ENCODE measurements at places on chromosomes 13 and 19.

GRCh38 chr13:112057736-112058518, 9.0 kb upstream of the SOX1 start:
- no peak for DNase-seq

DNA sequence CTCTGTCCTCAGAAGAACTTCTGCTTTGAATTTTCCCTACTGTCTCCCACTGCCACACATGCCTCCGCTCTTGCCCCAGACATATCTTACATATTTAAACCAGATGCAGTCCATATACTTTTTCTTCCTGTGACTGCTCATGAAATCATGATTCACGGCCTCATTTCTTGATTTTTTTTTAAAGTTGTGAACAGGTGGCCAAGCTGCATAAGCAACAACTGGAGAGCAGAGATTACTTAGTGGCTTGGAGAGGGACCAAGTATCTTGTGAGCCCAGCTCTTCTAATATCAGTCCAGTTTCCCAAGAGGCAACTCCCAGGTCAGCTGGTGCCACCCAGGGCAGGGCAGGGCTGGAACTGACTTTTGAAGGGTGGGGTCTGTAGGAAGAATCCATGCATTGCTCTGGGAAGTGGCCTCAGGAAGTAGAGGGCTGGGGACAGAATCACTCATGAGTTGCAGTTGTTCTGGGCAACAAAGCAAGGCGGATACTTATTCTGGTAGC, 152.4 kb downstream of the LMO7 start:
- no peak for DNase-seq

- no peak for DNase-seq
These were observed 59.7 kb downstream of the DLEU7 start for GRCh38 chr13:50783717-50784290.

DNA sequence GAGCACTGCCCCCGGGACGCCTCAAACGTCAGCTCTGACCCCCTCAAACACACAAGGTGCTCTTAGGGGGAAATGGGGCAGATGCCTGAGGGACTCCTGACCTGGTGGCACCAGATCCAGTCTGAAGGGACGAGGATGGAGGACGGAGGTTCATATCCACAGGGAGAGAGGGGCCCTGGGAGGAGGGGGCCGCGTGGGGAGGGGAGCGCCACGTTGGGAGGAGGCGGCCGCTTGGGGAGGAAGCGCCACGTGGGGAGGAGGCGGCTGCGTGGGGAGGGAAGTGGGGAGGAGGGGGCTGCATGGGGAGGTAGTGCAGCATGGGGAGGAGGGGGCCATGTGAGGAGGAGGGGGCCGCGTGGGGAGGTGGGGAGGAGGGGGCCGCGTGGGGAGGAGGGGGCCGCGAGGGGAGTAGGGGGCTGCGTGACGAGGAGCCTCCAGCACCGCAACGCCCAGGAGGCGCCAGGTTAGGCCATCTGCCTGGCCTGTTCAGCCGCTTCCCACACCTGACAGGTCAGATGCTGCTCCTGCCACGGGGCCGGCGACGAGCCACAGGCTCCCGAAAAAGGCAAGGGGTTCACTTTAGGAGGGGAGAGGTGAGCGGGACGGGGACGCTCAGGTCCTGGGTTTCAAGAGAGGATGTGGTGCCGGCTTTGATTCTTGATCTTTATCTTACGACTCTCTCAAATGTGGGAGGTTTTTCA, 36.7 kb upstream of the C13orf46 start:
- no peak for DNase-seq

DNA sequence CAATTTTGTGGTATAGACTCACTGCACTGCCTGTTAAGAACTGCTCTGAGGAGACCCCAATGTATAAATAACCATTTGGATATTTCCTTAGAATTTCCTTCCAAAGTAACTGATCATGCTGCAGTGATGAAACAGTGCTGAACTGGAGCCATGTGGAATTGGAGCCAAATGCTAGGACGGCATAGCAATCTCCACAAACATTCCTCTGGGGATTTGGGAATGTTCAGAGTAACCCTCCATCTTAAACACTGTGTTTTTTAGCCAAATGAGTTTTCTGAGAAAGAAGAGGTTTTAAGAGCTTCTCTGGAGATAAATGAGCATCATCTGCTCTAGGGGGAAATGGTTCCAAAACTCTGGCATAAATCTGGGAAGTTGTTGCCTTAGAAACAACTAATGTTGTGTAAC, 98.2 kb downstream of the OLFM4 start:
- no peak for DNase-seq

DNA sequence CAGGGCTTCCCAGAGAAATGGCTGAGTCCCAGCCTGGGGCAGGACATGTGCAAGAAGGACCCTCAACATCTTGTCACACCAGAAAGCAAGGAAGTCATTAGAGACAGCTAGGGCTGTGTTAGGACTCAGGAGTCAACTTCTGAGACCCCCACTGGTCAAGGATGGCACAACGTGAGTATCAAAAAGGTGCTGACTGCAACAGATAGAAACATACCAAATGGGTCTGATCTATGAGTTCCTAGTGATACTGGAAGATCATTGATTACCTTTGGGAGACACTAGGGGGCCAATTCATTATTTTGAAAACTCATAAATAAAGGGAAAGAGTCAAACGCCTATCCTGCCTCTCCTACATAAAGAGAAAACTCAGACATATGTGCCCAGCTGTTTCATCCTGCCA, 73.5 kb upstream of the GJB6 start:
- DNase-seq = no peak

- no peak for DNase-seq
These were observed 1.8 kb upstream of the CALR start for GRCh38 chr19:12936582-12936981.

Measured in activated B cell treated with CpG ODN at 0.5 μM for 24 hours (primary cell).